Stimulated activated CD8-positive, alpha-beta memory T cell treated with anti-CD3 and anti-CD28 coated beads, Interleukin-15, amount 100 ng/mL, for 1 hour (primary cell): ENCODE measurements at places on chromosomes 7 and 10.

DNA sequence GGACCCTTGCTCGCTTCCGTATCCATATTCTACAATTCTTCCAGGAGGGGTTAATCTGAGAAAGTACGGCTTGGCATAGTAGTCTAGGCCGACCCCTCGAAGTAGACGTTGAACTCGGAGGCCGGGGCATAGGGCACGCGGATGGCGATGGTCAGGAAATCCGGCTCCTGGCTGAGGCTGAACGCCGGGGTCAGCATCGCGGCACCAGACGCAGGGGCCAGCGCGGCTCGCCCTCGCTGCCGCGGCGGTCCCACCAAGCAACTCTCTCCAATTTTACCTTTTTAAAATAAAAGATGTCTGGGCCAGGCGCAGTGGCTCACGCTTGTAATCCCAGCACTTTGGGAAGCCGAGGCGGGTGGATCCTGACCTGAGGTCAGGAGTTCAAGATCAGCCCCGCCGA is 7.3 kb upstream of the SGMS1 start:
- no peak for DNase-seq

- DNase-seq = no peak
Measured at GRCh38 chr7:45146531-45147379, 10.8 kb upstream of the RAMP3 start.

GRCh38 chr10:110305767-110306451 is 1.2 kb upstream of the SMNDC1 start:
- no peak for DNase-seq

DNA sequence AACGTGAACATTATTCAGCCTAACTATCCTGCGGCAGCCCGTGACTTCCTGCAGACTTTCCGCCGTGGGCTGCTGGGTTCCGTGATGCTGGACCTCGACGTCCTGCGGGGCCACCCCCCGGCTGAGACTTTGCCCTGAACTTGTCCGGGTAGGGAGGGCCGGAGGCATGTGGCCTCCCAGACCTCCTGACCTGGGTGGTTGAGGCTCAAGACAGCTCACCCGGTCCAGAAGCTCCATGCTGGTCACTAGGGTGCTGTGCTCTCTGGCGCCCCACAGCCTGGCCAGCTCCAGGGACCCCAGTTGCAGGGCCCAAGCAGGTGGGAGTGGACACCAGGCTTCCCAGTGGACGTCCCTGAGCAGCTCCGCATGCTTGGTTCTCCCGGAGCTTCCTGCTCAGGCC is 4.4 kb downstream of the SPRN start:
- DNase-seq = no peak

DNA sequence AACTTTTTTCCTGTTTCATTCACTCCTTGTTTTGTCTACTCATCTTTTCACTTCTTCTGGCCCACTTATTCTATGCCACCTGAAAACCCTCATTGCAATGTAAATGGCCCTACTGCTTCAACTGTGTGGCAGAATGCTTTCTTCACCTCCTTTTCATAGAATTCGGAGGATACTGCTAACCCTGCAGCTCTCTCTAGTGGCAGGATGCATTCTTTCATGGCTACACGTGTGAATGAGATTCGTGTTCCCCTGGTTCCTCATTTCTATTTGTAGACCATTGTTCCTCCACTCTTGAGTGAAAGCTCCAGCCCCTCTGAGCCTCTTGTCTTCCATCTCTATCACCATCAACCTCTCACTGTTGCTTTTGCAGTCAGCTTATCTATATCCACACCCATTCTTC is 20.9 kb upstream of the CYP26C1 start:
- no peak for DNase-seq

GRCh38 chr10:74175510-74176379 is 24.7 kb downstream of the ADK start:
- DNase-seq = no peak
